H1 (cell line): ENCODE measurements at places on chromosomes 3 and 15.

DNA sequence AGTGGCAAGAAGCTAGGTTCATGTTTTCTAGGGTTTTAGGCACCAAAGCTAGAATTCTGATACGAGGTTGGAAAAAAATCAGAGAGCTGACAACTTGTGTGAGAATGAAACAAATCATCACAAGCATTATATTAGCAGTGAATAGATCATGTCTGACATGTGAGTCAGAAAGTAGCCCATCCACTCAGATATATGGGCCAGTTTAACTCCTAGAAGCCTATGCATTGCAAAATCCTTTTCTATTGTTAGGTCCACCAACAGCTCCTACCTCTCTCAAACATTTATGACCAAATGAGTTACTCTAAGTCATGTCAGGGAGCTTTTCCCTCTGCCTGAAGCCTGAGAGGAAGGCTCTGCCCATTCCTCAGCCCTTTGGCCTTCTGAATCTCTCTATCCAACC, 44.0 kb downstream of the KBTBD12 start:
- H3K27me3 ChIP-seq: no peaks in the 10 kb centered on the region
- no peak for DNase-seq
- no peak overlapping the region for H3K4me3 ChIP-seq
- no peak overlapping the region for H3K27ac ChIP-seq
- no peaks in the 10 kb centered on the region for H3K4me1 ChIP-seq

GRCh38 chr15:48705381-48705780, 59.9 kb upstream of the FBN1 start:
- no peak for DNase-seq
- H3K4me1 ChIP-seq: no peaks in the 10 kb centered on the region
- no peaks in the 10 kb centered on the region for H3K27me3 ChIP-seq
- H3K36me3 ChIP-seq: no peaks in the 10 kb centered on the region
- H3K27ac ChIP-seq: no peak overlapping the region
- H3K4me3 ChIP-seq: no peak overlapping the region

GRCh38 chr3:114447545-114447944, 153.7 kb downstream of the TIGIT start:
- DNase-seq: no peak
- no peaks in the 10 kb centered on the region for H3K27me3 ChIP-seq

- no peaks in the 10 kb centered on the region for H3K4me1 ChIP-seq
- no peaks in the 10 kb centered on the region for H3K36me3 ChIP-seq
- no peak overlapping the region for H3K4me3 ChIP-seq
- H3K27me3 ChIP-seq: no peaks in the 10 kb centered on the region
- no peak for DNase-seq
Measured at GRCh38 chr15:74191798-74192197, 10.8 kb downstream of the STRA6 start.

- H3K36me3 ChIP-seq: no peaks in the 10 kb centered on the region
- DNase-seq: peak; percentile 38
- H3K4me3 ChIP-seq: no peak overlapping the region
- no peaks in the 10 kb centered on the region for H3K4me1 ChIP-seq
- no peaks in the 10 kb centered on the region for H3K27me3 ChIP-seq
Measured at GRCh38 chr3:134677196-134677986, 26.6 kb upstream of the KY start.

- no peak overlapping the region for H3K27ac ChIP-seq
- peaks cover 9% of the 10 kb centered on the region; the same call in 1 of the 2 replicates for H3K36me3 ChIP-seq
- no peaks in the 10 kb centered on the region for H3K27me3 ChIP-seq
- DNase-seq: no peak
- no peaks in the 10 kb centered on the region for H3K4me1 ChIP-seq
- H3K4me3 ChIP-seq: no peak overlapping the region
Measured at GRCh38 chr3:37254316-37254715, 79.9 kb upstream of the LRRFIP2 start.

DNA sequence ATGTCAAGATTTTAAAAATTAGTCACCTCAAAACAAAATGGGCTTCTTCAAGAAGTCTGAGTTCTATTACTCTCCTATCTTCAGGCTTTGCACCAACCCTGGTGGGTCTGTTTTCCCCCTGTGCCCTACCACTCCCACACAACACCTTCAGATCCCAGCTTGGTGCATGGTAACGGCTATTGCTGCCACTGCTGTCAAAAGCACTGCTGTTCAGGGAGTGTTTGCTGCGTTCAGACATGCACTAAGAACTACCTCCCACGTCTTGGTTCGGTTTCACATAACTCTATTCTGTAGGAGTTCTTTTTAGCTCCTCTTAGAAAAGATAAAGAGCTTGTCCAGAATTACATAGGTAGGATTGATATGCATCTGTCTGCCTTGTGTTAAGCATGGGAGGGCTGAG, 799.2 kb downstream of the NR2F2 start:
- H3K36me3 ChIP-seq: no peaks in the 10 kb centered on the region
- DNase-seq: no peak
- no peak overlapping the region for H3K27ac ChIP-seq
- no peaks in the 10 kb centered on the region for H3K27me3 ChIP-seq
- no peaks in the 10 kb centered on the region for H3K4me1 ChIP-seq

GRCh38 chr3:128262457-128262856, 109.2 kb downstream of the EEFSEC start:
- no peak overlapping the region for H3K4me3 ChIP-seq
- DNase-seq: no peak
- H3K4me1 ChIP-seq: no peaks in the 10 kb centered on the region
- no peak overlapping the region for H3K27ac ChIP-seq
- no peaks in the 10 kb centered on the region for H3K27me3 ChIP-seq
- no peaks in the 10 kb centered on the region for H3K36me3 ChIP-seq

- H3K27me3 ChIP-seq: no peaks in the 10 kb centered on the region
- no peak overlapping the region for H3K27ac ChIP-seq
- no peaks in the 10 kb centered on the region; the same call in 1 of the 2 replicates for H3K36me3 ChIP-seq
- no peak for DNase-seq
Measured at GRCh38 chr15:65028338-65028737, 1.1 kb downstream of the MTFMT start.

DNA sequence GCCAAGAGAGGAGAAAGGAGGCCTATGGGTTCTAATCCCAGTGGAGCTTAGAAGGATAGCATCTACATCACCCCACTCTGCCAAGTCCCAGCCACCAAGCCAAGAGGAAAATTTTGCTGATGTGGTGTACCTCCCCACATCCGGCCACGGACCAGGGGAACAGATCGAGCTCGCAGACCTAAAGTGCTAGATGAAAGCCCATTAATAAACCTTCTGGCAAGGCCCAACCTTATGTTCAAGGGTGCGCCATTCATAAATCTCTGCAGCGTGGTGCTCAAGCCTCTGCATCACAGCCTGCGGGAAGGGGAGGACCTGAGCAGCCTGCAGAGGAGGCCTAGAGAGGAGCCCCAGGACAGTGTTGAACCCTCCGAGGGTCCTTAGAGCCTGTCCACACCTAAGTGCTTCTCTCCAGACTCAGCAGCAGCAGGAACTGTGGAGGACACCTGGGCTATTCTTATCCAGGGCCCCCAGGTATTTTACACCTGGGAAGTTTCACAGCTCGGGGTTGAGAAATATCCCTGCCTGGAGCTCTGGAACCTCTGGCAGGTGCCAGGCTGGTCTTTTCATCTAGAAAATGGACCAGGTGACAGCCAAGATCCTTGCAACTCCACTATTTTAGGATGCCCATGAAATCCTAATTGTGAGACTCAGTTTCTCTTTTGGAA, 68.0 kb downstream of the MRPL46 start:
- H3K36me3 ChIP-seq: no peaks in the 10 kb centered on the region
- H3K27ac ChIP-seq: no peak overlapping the region
- H3K27me3 ChIP-seq: no peaks in the 10 kb centered on the region
- DNase-seq: no peak
- H3K4me1 ChIP-seq: peaks cover 6% of the 10 kb centered on the region

DNA sequence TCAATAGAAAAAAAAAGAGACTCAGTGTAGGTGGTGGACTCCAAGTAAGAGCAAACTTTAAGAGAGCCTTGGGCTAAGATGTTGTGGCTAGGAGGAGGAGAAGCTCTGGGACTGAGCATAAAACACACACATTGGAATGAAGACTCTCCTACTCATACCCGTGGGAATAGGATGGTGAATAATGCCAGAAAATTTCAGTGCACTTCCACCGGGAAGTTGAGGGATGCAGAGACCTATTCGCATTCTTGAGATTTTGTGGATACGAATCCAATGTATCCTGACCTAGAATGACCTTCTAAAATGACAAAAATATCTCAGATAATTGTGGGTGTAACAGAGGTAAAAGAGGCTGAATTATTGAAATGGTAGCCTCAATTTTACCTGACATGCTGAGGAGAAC, 388.7 kb upstream of the SGO1 start:
- H3K27ac ChIP-seq: no peak overlapping the region
- H3K4me3 ChIP-seq: no peak overlapping the region
- DNase-seq: no peak

DNA sequence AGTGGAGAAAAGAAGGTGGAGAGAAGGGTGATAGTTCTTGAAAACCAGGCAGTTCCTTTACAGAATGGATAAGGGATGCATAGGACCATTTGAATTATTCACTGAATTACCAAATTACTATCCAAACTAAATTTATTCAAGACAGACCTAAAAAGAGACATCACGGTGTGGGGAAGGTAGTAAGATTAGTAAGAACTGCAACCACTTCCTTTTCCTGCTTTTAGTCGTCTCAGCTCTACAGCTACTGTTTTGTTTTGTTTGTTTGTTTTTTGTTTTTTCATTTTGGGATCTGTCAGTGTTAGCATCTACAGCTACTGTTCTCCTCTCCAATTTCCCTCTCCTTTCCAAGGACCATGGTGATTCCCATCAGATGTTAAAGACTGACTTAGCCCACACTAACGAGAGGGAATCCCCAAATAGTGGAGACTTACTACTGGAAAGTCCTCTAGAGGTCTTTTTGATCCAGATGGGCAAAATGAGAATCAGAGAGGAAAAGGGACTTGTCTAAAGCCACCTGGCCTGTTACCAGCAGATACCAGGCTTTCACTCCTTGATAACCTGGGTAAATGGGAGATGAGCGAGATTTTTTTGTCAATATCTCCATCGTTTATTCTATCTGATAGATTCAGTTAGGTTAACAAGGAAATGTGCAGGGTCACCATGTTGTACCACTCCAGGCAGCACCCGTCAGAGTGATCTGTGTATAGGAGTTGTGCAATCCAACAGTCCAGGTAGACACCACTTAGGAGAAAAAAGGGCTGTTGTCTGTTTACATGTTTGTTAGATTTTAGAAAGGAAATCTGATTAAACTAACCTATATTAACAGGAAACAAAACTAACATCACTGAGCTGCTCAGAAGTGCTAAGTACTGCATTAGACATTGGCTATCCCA, 6.0 kb downstream of the HCLS1 start:
- no peaks in the 10 kb centered on the region for H3K27me3 ChIP-seq
- no peak overlapping the region for H3K27ac ChIP-seq
- no peak for DNase-seq
- H3K36me3 ChIP-seq: no peaks in the 10 kb centered on the region
- H3K4me3 ChIP-seq: no peak overlapping the region

- DNase-seq: no peak
- H3K27ac ChIP-seq: no peak overlapping the region
- H3K27me3 ChIP-seq: no peaks in the 10 kb centered on the region; the same call in 1 of the 2 replicates
- H3K4me3 ChIP-seq: no peak overlapping the region
Measured at GRCh38 chr15:33612721-33613304, 302.0 kb downstream of the RYR3 start.

DNA sequence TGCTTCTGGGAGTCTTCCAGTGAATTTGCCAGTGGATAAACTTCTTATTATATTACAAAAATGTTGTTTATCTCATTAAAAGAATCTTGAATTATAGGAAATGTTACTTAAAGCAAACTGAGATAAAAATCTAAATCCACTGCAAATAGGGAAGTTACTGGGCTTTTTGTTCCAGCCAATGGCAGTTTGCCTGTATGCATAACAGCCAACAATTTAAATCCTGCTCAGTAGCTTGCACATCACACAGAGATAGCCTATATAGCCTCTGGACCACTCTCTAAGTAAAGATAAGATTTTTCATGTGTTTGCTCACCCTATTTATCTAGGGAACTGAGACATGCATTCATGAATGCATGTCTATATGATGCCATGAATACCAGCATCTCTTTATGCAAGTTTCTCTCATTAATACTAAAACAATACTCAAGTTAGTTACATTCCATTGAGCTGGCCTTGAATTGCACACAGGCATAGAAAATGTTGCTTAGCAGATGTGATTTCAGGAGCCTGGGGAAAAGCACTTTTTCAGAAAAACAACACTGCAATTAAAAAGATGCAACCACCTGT, 92.1 kb upstream of the GPR149 start:
- no peak overlapping the region for H3K27ac ChIP-seq
- H3K36me3 ChIP-seq: no peaks in the 10 kb centered on the region
- H3K4me3 ChIP-seq: no peak overlapping the region
- DNase-seq: no peak

GRCh38 chr15:79680720-79681119, 216.1 kb downstream of the MTHFS start:
- DNase-seq: peak; percentile 25
- no peaks in the 10 kb centered on the region for H3K27me3 ChIP-seq
- no peak overlapping the region for H3K4me3 ChIP-seq
- H3K4me1 ChIP-seq: no peaks in the 10 kb centered on the region
- H3K27ac ChIP-seq: no peak overlapping the region
- no peaks in the 10 kb centered on the region for H3K36me3 ChIP-seq

GRCh38 chr3:3280396-3280795, 100.9 kb upstream of the CRBN start:
- no peaks in the 10 kb centered on the region for H3K36me3 ChIP-seq
- H3K27ac ChIP-seq: no peak overlapping the region
- H3K27me3 ChIP-seq: no peaks in the 10 kb centered on the region
- DNase-seq: no peak
- H3K4me1 ChIP-seq: no peaks in the 10 kb centered on the region; the same call in 1 of the 2 replicates

- no peak for DNase-seq
- H3K36me3 ChIP-seq: no peaks in the 10 kb centered on the region
- no peaks in the 10 kb centered on the region for H3K27me3 ChIP-seq
- H3K4me1 ChIP-seq: peaks cover 14% of the 10 kb centered on the region
- H3K27ac ChIP-seq: no peak overlapping the region
Measured at GRCh38 chr3:111081008-111081545, 9.5 kb downstream of the NECTIN3 start.

DNA sequence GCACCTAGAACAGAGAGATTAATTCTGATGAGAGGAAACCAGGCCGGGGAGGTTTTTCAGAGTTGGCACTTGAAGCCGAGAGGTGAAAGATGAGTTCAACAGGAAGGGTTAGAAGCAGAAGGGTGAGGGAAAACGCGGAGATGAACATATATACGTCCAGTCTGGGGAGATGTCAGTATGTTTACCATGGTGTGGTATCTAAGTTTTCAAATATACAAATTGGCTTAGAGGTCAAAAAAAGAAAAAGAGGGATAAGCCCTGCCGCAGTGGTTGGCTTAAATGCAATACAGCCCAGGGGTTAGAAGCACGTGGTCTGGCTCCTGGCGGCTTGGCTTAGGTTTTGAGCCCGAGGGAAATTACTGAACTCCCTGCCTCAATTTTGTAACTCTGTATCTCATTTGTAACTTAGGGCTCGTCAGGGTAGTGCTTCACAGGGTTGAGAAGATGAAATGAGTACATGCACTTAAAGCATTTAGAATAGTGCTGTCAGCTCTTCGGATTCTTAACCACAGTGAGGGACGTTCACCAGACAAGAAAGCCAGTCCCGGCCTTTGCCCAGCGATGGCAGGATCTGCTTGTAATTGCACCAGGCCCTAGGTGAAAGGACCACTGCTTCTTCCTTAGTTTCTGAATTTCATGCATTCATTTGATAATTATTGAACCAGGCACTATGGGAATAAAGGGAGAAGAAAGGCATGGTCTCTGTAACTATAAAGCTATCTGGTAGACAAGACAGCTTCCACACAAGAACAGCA, 6.4 kb downstream of the HES1 start:
- no peaks in the 10 kb centered on the region for H3K27me3 ChIP-seq
- H3K4me3 ChIP-seq: no peak overlapping the region
- peak overlapping the region; percentile 66; the same call in 1 of the 2 replicates for H3K27ac ChIP-seq
- H3K36me3 ChIP-seq: no peaks in the 10 kb centered on the region

GRCh38 chr15:25060472-25060803, 105.7 kb downstream of the SNRPN start:
- peaks cover 100% of the 10 kb centered on the region for H3K36me3 ChIP-seq
- no peak overlapping the region for H3K27ac ChIP-seq
- DNase-seq: no peak
- no peak overlapping the region for H3K4me3 ChIP-seq
- H3K27me3 ChIP-seq: no peaks in the 10 kb centered on the region
